ENCODE measurements at places on chromosomes 7 and 10.

GRCh38 chr7:142352543-142352942, 94.7 kb upstream of the PRSS58 start:
- DNase-seq, result no peak

- no peak for DNase-seq
These were observed 51.0 kb upstream of the MSMB start for GRCh38 chr10:46096909-46097575.

GRCh38 chr7:155825336-155825735, 13.1 kb upstream of the SHH start:
- no peak for DNase-seq

DNA sequence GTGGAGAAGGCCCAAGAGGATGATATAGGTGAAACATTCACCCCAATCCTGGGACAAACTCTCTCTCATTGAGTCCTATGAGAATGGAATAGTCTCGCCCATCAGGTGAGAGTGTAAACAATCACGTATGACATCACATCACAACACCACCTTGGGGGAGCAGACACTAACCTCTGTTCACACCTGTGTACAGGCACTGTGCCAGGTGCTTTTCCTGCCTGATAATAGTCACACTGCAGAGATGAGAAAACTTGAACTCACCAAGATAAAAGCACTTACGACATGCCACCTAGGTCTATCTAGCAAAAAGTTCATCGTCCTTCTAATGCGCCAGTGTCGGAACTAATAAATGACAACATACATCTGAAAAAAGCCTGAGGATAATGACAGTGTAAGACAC, 187.8 kb downstream of the FAM107B start:
- no peak for DNase-seq

GRCh38 chr10:64079341-64079740, 558.1 kb downstream of the REEP3 start:
- DNase-seq, result no peak

DNA sequence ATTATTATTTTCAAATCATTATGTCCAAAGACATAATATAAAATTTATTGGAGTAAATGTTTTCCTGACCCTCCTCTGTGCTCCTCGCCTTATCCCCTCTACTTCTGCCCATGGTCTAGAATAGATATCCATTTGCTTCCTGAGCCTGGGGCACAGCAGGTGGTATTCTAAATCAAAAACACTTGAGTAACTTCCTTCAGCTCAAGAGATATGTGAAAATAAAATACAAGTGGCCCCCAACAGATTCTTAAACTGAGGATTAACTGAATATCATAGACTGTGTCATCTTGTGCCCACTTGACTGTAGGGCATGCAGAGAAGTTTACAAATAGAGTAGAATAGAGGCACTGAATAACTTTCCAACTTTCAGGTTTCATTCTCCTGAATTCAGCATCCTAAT, 59.1 kb downstream of the HGF start:
- no peak for DNase-seq

DNA sequence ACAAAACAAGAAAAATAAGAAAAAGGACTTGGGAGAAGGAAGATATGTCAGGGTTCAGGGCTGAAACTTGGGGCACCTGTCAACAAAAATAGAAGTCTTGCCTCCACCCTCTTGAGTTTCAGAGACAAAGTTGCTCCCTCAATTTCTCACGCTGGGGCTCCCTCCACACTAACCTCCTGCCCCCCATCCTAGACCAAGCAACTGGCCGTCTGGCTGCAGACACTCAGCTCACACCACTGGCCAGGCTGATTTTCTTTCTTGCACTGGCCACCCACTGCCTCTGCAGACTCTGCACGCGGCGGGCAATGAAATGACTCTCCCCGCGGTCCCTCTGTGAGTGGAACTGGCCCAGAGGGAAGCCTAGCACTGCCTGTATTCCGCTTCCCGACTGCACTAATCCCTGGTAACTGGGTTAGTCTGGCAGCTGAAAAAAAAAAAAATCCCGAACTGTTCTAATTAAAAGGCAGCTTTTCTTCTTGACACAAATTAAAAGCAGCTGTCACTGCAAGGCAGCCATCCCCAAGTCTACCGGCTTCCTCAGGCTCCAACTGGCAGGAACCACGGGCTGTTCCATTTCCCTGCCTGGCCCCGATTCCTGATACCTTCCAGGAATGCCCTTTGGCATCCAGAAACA, 83.5 kb downstream of the SPDYE5 start:
- DNase-seq, result no peak

DNA sequence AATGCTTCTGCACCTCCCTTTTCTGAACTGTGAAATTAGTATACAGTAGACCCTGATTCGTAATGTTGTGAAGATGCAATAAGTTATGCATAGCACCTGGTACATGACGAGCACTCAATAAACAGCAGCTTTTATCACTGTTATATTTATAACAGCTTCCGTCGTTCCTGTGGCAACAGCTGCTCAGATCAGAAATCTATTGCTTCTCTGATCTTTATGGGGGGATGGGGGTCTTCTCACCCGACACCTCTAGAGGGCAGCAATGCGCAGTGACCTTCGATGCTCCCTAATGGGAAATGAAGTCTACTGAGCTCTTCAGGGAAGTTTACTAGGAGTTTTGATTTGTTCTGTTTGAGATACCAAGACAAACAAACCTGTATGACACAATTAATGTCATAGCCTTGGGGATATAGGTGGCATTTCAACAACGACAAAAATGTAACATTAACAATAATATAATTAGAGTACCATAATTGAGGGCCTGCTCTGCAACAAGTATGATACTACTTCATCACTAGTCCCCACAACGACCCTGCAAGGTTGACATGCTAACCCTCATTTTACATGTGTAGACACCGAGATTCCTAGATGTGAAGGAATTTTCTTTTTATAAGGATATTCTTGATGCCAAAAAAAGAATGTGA, 289.6 kb downstream of the SFMBT2 start:
- DNase-seq, result peak; percentile 85

GRCh38 chr7:157502701-157503111, 165.9 kb downstream of the DNAJB6 start:
- no peak for DNase-seq

DNA sequence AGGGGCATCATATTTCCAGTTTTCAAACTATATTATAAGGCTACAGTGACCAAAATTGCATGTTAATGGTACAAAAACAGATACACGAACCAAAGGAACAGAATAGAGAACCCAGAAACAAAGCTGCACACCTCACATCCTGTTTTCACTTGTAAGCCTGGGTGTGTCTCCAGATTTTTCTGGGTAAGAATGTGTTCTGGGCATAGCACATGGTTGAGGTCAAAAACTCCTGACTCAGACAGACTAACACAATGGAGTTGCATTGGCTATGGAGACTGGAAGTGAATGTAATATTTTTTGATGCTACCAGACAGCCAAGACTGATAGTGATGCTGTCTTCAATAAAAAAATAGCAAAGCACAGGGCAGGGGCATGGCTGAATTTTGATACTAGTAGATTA, 1175.2 kb downstream of the NXPH1 start:
- DNase-seq, result no peak

- no peak for DNase-seq
These were observed 161.7 kb downstream of the NRBF2 start for GRCh38 chr10:63294781-63295180.

- DNase-seq, result no peak
These were observed 51.0 kb upstream of the NPS start for GRCh38 chr10:127498087-127498486.

DNA sequence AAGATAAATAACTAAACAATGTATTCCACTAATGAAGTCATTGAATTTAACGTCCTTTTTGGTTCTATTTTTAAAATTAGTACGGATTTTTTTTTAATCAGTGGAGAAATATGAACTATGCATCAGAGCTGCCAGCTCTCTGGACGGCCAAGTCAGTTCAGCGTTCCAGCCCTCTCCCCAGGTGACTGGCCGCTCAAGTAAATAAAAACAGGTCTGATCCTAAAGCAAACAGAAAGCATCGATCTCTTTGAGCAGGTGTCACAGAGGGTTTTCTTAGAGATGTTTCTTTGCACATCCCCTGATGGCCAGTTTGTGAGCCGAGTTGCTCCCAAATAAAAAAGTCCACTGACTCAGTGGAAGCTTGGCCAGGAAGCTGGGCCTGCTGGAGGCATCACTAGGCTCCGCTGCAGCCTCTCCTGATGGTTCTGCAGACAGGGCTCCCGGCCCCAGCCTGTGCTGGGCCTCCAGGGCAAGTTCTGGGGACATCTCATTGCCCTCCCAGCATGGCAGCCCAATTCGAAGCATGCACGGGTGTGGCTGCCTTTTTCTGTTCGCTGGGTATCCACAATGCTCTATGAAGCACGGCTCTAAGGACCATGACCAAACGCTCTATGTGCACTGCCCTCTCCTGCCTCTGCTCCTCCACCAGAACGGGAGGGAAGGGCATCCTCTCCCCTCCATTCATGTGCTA, 74.7 kb upstream of the PPP2R2D start:
- DNase-seq, result no peak

GRCh38 chr10:70772627-70773026, 12.6 kb downstream of the TBATA start:
- no peak for DNase-seq

GRCh38 chr10:77196614-77197013, 441.0 kb downstream of the KCNMA1 start:
- DNase-seq, result no peak

DNA sequence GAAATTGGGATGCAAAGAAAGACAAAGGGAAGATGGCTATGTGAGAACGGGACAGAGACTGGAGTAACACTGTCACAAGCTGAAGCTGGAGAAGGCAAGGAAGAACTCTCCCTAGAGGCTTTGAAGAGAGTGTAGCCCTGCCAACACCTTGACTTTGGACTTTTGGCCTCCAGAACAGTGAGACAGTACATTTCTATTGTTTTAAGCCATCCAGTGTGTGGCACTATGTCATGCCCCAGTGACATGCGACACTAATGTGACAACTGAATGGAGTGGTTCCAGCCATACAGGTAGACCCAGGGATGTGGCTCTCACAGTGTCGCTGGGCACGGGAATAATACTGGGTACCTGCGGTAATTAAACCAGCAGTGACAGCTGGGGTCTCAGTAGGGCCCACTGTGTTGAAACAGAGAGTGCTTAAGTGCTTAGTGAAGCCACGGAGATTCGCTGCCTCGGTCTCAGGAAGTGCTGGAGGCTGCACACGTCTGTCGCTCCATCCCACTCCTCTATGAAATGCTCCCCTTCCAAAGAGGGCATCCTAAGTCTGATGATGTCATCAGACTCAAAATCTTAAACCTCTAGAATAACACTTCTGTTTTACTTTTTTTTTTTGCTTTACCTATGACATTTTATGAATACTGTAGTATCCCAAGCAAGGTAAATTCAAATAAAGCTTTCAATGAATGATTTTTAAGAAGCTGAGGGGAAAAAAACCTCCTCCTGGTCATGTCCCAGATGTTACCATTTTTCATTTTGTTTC, 154.6 kb upstream of the RHEB start:
- DNase-seq, result no peak

- DNase-seq, result no peak
These were observed 165.6 kb downstream of the HGF start for GRCh38 chr7:81604075-81604807.

DNA sequence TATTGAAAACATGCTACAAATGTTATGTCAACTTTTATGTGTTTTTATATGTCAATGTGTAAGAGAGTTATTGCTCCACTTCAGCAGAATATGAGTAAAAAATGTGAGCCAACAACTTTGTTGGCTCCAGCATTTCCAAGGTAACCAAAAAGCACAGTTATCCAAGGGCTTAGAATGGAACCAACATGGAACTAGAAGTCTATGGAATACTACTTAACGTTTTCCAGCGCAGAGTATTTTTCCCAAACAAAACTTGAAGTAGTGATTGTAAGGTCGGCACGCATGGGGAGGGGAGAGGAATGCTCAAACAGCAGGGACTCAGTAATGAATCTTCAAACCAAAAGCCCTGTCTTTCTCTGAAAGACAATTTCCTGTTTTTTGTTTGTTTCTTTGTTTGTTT, 45.0 kb upstream of the TSPAN13 start:
- DNase-seq, result no peak

- DNase-seq, result no peak
These were observed 35.8 kb upstream of the GALNTL5 start for GRCh38 chr7:151920488-151920887.

DNA sequence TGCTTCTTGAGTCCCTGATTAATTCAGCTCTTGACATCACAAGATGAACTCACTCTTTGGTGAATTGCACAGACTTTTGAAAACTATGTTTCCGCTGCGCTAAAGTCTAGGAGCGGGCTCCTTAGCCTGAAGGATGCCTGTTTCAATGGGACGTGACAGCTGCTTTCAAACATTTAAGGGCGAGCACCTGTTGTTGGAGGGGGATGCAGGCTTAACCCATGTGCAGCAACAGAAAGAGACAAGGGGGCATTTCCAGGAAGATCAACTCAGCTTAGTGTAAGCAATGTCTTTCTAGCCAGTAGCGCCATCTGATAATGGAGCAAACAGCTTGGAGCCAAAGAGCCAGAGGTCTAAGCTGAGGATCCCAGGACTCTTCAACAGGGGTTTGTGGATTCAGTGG, 8.4 kb upstream of the PFKFB3 start:
- no peak for DNase-seq

DNA sequence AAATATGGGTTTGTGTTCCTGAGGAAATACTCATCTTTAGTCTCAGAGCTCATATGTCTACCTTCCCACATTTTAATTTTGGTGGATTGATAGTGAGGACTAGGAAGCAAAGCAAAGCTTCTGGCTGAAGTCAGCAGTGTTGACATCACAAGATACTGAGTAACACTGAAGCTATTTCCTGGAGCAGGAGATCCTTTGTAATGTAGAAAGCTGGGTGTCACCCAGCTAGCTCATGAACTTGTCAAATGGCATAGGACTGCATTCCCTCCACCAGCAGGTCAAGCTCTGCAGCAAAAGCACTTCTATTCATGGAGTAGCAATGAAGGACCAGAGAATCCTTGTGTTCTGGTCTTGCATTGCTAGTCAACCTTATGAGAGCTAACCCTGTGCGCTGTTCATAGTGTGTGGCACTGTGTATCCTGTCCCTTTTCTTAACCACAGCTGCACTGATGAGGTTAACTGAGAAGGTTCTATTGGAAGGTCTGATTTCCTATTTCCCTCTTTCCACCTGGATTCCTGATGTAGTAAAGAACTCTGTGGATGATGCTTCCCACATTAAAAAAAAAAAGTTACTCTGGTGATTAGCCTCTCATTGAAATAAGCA, 94.8 kb upstream of the ZNF804B start:
- no peak for DNase-seq

GRCh38 chr7:44073664-44074348, 8.4 kb upstream of the PGAM2 start:
- peak; percentile 95 for DNase-seq

GRCh38 chr10:5040781-5041470, 37.3 kb upstream of the AKR1C2 start:
- no peak for DNase-seq

GRCh38 chr7:82609746-82610145, 166.2 kb upstream of the CACNA2D1 start:
- DNase-seq, result no peak

GRCh38 chr10:116696919-116697318, 45.4 kb downstream of the HSPA12A start:
- no peak for DNase-seq

DNA sequence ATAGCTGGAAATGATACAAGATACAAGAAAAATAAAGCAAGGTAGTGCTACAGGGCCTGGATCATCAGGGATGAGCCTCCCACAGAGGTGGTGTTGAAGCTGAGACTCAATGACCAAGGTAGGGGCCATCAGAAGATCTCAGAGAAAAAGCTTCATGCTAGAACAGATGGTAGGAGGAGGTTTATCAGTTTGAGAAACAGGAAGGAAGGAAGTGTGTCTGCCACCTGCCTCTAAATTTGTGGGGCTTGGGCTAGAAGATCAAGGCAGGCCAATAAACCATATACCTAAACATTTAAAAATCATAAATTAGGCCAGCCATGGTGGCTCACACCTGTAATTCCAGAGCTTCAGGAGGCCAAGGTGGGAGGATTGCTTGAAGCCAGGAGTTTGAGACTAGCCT, 410.8 kb upstream of the PRKCQ start:
- no peak for DNase-seq
